Left hindlimb (tissue), 1 donor: ENCODE measurements at places on chromosomes 1 and 21.
A peak's percentile ranks its signal among the peaks of the same experiment; 100 is the strongest.

GRCh38 chr1:51752073-51752948 is 126.2 kb downstream of the NRDC start:
- DNase-seq, result no peak

GRCh38 chr1:2342384-2343022 is 48.9 kb downstream of the MORN1 start:
- DNase-seq, result no peak

GRCh38 chr1:202230939-202231645 is 37.5 kb downstream of the LGR6 start:
- DNase-seq, result no peak

DNA sequence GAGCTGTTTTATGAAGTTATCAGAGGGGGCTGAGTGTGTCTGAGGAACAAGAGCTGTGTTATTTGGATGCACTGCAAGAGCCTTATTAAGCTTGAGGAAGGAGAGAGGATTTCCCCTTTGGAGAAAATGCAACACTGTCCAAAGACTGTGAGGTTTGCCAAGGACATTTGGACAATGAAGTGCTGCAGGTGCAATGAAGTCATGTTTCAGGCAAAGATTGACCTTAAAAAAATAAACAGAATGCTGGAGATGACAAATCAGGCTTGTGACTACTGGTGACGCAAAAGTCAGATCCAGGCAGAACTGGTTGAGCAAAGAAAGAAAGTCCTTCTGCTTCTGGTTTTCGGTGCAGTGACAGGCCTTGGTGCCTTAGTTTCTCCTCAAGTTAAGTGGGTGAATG is 125.2 kb upstream of the KIAA0040 start:
- DNase-seq, result peak; percentile 71

DNA sequence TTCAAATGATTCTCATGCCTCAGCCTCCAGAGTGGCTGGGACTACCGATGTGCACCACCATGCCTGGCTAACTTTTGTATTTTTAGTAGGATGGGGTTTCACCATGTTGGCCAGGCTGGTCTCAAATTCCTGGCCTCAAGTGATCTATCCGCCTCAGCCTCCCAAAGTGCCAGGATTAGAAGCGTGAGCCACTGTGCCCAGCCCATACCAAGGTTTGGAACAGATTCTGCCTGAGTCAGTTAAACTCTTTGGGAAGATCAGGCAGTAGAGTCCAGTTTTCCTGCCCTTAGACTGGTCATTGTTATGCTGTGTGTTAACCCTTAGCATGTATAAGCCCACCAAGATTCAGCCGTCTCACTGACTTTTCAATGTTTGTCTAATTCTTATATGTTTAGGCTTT is 48.3 kb upstream of the LYPLAL1 start:
- no peak for DNase-seq

DNA sequence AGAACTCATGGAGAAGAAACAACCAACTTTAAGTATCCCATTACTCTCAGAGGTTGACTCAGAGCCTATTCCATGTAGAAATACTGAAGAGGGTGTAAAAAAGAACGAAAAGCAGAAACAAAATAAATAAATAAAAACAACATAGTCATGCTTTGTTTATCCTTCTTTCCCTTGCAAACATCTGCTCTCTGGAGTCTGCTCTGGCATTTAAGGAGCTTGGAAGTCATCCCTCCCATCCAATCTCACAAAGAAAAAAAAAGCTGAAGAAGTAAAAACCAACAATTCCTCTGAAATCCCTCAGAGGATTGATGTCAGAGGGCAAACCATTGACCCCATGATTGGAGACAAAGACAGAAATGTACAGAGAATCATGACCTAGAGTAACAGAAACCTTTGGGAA is 302.6 kb upstream of the GREM2 start:
- no peak for DNase-seq

DNA sequence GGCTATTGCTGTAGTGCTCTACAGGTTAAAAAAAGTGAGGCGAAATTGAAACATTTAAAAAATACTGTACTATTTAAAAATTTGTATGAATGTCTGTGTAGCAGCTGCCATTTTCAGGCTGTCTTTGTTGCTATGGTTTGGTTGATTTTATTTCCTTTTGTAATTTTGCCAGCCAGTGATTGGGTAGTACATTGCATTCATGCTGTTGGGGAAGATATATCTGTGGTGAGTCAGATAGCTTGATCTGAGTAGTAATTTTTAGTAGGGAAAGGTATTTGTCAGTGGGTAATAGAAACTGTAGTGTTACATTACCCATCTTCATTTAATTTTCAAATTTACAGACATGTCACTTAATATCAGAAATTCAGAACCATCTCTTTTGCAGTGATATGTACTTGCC is 15.0 kb downstream of the NFIA start:
- no peak for DNase-seq

DNA sequence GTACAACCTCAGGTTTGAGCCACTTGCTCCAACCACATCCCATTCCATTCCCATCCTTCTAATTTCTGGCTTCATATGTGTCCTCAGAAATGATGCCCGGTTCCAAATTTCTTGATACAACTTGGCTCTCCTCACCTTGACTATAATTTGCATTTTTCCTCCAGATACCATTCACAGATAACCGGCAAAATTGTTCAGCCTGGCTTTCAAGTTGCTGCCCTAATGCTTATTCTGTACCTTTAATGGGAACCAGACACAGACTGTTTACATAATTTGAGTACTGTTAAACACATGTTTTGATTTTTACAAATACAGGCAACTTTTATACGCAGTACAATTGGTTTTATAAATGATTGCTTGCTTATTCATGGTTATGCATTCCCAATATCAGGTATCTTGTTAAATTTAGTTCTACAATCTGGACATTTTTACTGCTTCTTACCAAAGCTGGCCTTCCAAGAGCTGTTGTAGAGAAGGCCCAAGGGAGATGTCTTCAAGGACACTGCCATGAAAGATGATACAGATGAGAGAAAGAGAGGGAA is 649.5 kb upstream of the CAMK1G start:
- no peak for DNase-seq

DNA sequence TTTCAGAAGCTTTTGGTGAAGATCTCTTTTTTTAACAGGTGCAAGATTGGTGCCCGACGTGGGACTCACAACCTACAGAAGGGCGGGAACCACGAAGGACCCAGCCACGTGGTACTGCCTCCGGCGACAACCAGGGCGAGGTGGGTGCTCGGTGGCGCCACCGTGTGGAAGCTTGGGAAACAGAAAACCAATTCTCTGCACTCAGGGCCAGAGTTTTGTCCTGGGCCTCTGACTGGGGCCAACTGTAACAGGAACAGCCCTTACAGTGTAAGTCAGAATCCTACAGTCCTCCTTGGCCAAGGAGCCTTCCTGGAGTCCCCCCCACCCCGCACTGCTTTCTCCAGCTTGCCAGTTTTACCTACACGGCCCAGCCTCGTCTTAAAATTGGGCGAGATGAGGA is 11.6 kb upstream of the S100A7A start:
- no peak for DNase-seq

- no peak for DNase-seq
Observed at GRCh38 chr1:214448536-214448935, 102.9 kb downstream of the PTPN14 start.

DNA sequence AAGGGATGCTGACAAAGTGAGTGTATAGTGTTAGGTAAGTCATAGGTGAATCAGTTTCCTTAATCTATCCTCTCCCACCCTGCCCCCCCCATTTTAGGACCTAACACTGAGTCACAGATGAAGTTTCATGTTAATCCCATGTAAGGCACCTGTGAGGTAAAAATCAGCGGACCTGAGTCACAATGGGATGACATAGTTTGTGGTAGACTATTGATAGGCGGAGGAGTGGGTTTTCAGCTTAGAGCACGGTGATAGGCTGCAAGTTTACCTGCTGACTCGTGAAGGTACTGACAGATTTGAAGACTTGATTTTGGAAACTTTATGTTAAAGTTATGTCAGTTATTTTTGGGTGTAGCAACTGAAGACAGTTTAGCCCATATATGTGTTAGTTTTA is 1.7 kb downstream of the TOR1AIP1 start:
- DNase-seq, result no peak

DNA sequence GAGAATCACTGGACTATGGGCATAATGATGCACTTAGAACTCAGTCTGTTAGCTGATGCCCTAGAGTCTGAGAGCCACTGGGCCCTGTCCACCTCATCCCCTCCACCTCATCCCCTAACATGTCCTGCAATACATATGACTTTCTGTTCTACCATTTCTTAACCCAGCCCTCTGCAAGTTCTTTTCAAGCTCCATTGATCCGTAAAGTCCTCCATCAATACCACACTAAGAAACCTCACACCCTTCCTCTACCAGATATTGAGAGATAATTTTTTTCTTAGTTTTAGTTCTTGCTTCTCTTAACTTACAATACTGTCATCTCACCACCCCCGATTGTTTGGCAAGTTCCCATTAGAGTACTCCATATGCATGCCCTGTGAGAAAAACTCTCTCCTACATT is 22.1 kb downstream of the FCRL4 start:
- DNase-seq, result no peak

GRCh38 chr1:69058454-69058853 is 509.3 kb upstream of the LRRC7 start:
- no peak for DNase-seq

GRCh38 chr1:235441159-235441685 is 63.0 kb downstream of the B3GALNT2 start:
- no peak for DNase-seq

- no peak for DNase-seq
Observed at GRCh38 chr1:83682132-83682531, 316.8 kb downstream of the TTLL7 start.

GRCh38 chr1:51829058-51829457 is 49.5 kb downstream of the NRDC start:
- DNase-seq, result no peak

DNA sequence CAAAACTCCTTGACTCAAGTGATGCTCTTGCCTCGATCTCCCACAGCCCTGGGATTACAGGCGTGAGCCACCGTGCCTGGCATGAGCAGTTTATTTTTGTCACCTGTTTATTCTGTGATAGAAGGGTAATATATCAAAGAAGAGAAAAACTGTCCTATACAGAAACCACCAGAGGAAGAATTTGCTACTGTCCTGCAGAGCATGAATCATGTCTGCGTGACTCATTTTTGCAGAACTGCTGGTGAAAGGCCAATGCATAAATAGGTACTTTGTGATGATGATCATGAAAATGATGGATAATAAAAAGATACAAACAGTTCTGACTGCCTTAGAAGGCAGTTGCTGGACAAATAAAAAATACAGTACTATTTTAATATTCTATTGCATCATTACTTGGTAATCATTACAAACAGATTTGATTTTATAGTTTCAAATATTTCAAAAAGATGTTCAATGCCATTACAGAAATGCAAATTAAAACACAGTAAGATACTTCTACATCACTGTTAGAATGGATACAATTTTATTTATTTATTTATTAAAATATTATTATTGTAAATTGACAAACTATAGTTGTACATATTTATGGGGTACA is 26.5 kb downstream of the RIPPLY3 start:
- no peak for DNase-seq

GRCh38 chr1:184574588-184574987 is 180.1 kb downstream of the EDEM3 start:
- no peak for DNase-seq

- no peak for DNase-seq
Observed at GRCh38 chr21:38430401-38430984, 67.8 kb downstream of the ERG start.

GRCh38 chr21:29638761-29639327 is 301.0 kb downstream of the GRIK1 start:
- DNase-seq, result no peak

- no peak for DNase-seq
Observed at GRCh38 chr1:7046891-7047290, 261.6 kb downstream of the CAMTA1 start.

DNA sequence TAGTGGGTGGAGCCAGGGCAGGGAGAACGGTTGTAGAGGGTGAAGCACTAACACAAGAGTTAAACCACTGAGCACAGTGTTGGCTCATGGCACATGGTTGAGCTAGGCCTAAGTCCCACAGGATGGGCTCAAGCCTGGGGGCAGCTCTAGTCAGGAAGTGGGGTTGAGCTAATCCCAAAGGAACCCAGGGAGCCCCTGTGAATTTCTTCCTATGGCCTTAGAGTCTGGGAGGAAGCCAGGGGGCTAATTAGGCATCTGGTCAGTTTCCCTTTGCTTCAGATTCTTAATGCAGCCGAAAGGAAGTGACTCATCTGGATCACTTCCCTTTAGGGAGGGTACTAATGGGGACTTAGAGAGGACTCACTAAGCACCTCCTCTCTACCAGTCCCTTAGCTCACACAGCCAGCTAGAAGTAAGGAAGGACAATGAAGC is 10.1 kb downstream of the CFAP45 start:
- peak; percentile 56 for DNase-seq

DNA sequence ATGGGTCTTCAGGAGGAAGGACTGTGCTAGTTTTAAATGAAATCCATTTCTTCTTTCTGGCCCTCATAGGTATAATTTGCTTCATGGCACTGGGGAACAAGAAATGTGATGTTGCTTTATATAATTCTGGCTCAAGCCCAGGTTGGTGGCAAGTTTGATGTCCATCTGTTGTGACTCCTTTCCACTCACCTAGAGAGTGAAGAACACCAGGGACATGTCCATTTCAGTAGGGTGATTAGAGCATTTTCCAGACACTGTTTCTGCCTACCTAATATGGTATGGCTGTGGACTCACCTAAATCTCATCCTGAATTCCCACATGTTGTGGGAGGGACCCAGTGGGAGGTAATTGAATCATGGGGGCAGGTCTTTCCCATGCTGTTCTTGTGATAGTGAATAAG is 278.1 kb downstream of the LMX1A start:
- no peak for DNase-seq

DNA sequence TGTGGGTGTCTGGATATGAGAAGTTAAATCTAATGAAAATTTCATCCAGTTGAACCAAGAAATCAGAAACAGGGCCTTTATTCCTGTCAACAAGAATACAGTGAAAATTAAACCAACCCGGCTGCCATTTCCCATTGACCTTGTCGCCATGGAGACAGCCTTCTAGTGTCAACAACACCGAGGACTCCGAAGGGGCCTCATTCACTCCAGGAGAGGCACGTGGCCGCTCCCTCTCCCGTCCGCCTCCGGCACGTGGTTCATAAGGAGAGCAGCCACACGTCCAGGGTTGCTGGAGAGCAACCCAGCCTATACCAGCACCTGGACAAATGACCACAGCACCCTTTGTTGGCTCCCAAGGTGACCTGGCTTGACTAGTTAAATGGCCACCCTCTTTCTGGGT is 120.3 kb upstream of the VAMP3 start:
- DNase-seq, result no peak

- DNase-seq, result no peak
Observed at GRCh38 chr1:77065693-77066342, 153.4 kb downstream of the PIGK start.

DNA sequence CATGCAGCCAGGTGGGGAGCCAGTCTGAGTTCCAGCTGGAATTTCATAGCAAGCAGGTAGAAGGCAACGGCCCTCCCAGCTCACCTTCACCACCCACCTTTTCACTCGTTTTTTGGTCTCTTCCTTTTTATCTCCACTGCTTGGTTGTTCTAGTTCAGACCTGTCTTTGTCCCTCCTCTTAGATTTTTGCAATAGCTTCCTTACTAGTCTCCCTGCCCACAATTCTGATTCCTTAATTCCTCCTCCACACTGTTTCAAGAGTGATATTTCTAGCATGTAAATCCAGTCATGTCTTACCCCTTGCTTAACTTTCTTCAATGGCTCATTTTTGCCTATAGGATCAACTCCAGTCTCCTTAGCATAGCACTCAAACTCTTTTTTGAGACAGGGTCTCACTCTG is 119.6 kb downstream of the TMEM53 start:
- DNase-seq, result no peak

GRCh38 chr1:234690872-234691271 is 80.9 kb upstream of the IRF2BP2 start:
- no peak for DNase-seq

- no peak for DNase-seq
Observed at GRCh38 chr1:75673399-75673798, 51.1 kb upstream of the ACADM start.
